ENCODE measurements at places on chromosomes 1 and 21. TPM values are rescaled to one million over a fixed set of nuclear protein-coding genes. Genes with fewer than 3 reads are reported as not detected.

The OR2L8 gene
- not detected for total RNA-seq

The CYP2J2 gene
- total RNA-seq = 61.9 TPM

The ZNF124 gene
- 5.3 TPM for total RNA-seq

The FCRL2 gene
- total RNA-seq = not detected

The PLEKHN1 gene
- total RNA-seq = 0.28 TPM

The DYNLT5 gene
- 0.28 TPM for total RNA-seq

The REN gene
- 0.20 TPM for total RNA-seq

DNA sequence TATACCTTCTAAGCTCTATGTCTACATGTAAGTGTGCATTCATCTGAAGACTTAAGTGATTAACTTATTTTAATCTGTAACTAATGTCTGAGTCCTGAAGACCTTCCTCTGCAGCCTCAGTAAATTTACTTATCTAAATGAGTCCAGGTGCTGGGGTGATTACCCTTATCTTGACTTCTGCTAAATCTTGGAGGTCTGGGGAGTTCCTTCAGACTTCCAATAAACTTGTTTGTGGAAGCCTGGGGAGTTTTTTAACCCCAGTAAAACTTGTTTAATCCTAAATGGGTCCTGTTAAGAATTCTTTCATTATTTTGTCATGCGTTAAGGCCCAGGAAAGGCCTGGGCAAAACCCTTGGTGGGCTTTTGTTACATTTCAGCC is 37.0 kb downstream of the RSPH1 start:
- DNase-seq = no peak

DNA sequence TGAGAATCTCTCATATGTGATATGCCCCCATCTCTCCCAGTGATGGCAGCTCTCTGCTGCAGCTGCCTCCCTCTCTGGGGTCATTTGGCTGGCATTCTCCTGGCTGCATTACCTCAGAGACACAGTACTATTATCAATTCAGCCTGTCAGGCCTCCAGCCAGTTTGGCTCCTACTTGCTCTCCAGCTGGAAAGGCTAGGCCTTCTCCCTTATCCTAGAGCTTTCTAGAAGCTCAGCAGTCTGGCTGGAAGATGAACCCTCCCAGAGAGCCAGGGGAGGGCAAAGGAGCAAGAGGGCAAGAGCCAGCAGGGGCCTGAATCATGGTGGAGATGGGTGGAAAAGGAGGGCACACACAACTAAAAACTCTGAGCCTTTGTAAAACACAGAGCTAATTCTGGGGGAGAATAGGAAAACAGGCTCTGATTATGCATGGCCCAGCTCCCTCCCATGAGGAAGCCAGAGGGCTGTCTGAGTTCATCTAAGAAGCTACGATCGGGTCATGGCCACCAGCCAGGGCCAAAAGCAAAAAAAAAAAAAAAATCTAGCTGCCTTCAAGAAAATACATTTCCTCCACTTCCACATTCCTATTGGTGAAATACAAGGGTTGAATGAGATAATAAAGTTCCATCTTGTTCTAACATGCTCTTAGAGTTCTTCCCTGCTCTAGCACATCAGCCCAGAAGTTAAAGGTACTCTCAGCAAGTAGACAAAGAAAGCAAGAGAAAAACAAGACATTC is 8.8 kb downstream of the LAMB3 start:
- peak; percentile 64 for DNase-seq

GRCh38 chr1:116664366-116664977 is 3.1 kb downstream of the IGSF3 start:
- no peak for DNase-seq

DNA sequence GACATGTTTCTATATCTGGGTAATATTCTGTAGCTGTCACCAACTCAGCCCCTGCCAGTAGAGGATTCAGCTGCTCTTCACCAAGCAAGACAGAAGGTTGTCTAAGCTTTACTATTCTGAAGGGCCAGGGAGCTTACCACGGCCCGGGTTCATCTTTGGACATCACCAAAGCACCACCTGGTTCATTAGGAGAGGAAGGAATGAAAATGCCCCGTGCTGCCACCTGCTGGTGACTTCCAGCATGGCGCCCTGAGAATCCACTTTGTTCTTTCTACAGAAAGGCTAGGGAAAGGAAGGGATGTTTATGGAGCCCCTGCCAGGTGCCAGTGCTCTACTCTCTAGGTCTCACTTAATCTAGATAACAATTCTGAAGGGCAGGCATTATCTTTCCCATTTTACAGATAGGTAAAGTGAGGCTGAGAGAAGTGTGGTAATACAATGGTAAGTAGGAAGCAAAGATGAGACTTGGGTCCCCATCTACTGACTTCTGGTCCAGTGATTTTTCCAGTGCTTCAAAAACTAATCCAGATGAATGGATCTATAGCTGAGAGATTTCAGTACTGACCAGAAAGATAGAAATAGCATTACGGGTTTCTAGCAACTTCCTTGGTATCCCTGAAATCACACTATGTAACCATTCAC is 79.5 kb downstream of the BEND5 start:
- DNase-seq = peak; percentile 75

DNA sequence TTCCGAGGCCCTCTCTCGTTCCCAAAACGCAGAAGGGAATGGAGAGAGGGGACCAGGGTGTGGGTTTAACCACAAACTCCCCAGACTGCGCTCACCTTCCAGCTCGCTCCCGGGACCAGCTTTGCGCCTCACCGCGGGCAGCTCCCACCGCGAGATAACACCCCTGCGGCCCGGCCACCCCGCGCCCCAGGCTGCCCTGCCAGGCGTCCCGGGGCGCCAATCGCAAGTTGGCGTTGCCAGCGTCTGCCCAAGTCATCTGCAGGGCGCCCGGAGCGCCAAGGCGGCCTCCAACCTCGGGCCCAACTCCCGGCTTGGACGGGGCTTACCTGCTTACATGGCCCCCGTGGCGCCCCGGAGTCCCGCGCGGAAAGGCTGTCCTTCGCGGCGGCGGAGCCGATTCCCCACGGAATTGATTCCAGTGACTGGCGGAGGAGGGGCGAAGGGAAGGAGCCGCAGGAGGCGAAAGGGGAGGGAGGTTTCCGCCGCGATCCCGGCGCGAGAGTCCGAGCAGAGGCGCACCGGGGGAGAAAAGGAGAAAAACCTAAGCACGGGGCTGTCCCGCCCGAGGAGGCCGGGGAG is 456 bp downstream of the PTPN14 start:
- peak; percentile 47 for DNase-seq

- DNase-seq = peak; percentile 57
Measured at GRCh38 chr21:42263591-42264131, 44.7 kb downstream of the ABCG1 start.

DNA sequence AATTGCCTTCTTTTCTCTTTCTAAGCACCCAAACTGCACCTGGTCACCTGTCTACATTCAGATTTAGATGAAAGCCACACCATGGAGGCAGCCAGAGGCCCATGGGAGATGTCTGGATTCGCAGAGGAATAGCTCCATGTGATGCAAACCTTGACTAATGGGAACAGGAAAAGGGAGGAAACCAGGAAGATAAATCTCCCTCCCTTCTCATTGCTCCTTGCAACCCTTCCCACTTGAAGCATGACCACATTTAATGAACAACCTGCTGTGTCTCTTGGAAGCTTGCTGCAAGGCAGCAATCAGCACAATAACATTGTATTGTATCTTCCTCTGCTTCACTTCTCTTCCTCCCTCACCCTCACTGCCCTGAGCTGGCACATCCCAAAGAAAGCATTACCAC is 42.6 kb upstream of the KLF17 start:
- DNase-seq = no peak

DNA sequence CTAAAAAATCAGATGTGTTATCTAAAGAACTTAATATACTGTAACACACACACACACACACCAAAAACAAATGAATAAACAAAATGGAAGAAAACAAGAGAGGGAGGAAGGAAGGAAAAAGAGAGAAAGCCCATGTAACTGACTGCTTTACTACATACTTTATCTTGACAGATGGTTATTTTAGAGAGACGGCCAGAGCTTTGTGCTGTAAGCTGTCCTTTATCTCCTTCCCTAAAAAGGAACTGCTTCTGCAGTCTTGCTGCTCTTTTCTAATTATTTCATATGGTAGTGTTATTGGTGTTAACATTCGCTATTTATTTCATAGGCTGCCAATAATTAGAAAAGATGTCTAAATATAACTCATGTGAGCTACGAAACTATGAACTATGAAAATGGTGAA is 1384.6 kb downstream of the MRPL39 start:
- no peak for DNase-seq

GRCh38 chr1:75257424-75257823 is 123.2 kb downstream of the LHX8 start:
- DNase-seq = no peak

DNA sequence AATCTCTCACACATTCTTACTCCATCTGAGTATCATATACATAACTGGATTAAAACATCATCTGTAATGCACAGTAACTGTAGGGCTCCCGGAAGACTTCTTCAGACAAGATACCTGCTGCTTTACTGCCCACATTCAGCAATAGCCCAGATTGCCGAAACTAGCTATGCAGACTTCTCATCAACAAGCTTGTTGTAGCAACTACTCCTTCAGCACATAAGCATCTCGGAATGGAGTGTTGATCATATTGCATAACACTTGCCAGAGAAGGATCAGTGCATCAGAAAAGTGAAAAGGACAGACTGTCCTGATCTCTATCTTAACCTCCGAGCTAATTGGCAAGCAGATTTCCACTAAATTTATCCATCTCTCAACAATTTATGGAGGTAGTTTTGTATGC is 354.6 kb upstream of the C1orf87 start:
- no peak for DNase-seq

DNA sequence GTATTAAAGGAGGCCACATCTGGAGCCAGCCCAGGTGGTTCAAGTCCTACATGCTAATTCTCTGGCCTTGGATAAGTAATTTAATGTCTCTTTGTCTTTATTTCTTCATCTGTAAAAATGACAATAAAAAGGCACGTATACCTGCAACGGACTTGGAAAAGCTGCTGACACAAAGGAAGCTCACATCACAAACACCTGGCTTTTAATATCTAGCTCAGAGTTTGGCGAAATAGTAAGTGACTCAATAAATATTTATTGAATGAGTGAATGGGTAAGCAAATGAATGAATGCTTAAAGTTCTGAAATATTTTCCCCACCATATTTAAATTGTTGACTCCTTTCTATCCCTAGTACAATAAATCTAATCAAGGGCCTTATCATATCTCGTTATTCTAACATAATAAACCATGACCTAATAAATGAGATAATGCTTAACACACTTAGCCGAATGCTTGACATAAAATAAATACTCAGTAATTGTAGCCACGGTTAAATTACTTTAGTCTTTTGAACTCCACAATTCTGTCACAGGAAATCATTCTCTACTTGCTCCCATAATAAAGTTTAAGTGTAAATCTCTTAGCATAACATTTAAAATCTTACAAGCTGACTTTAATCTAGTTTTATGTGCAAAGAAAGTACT is 74.7 kb upstream of the PALMD start:
- DNase-seq = no peak

DNA sequence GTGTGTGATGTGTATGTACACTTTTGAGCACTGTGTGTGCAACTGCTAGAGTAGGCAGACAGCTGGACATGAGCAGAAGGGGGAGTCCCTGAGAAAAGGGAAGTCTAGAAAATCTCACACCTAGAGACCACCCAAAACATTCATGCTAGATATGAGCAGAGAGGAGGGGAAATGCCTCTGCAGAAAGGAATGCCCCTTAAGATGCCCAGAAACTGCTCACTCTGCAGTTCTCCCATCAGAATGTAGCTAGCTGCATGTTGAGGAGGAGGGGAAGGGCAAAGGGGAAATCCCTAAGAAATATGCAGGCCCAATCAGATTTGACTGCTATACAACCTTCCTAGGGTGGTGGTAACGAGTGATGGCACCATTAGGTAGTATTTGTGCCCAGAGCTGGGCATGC is 31.8 kb upstream of the MAGOH start:
- DNase-seq = no peak

DNA sequence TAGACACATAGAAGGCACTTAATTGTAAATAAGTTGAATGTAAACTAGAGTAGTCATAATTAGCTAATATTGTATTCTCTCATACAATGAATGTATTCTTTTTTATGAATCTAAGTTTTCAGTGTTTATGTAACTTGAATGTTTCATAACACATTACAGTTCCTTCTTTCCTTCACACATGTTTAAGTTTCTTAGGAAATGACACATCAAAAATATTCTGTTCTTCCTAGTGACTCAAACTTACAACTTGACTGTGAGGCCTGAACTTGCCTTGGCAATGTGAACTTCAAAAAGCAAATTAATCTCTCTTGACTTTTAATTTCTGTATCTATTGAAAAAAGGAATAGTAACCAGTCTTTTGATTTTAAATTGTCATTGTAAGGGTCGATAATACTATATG is 700.1 kb downstream of the KCNT2 start:
- no peak for DNase-seq

DNA sequence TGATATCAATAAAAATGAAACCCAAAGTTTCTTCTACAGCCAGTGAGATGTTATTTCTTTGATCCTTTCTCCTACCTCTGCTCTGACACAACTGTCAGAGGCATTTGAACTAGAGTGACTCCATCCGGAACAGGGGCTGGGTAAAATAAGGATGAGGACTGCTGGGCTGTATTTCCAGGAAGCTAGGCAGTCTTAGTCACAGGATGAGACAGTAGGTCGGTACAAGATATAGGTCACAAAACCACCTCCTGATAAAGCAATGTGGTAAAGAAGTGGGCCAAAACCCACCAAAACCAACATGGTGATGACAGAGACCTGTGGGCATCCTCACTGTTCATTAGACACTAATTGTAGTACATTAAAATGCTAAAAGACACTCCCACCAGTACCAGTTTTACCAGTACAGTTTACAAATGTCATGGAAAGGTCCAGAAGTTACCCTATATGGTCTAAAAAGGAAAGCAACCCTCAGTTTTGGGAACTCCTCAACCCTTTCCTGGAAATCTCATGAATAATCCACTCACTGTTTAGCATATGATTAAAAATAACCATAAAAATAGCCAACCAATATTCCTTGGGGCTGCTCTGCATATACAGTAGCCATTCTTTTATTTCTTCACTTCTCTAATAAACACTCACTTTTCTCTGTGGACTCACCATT is 96.7 kb downstream of the GABPA start:
- DNase-seq = no peak

GRCh38 chr1:226980122-226980560 is 40.0 kb downstream of the COQ8A start:
- DNase-seq = no peak
